Stimulated activated CD4-positive, alpha-beta T cell treated with anti-CD3 and anti-CD28 coated beads, TNF-alpha, amount 100 ng/mL, for 48 hours (primary cell): ENCODE measurements at places on chromosomes 7 and 10.

DNA sequence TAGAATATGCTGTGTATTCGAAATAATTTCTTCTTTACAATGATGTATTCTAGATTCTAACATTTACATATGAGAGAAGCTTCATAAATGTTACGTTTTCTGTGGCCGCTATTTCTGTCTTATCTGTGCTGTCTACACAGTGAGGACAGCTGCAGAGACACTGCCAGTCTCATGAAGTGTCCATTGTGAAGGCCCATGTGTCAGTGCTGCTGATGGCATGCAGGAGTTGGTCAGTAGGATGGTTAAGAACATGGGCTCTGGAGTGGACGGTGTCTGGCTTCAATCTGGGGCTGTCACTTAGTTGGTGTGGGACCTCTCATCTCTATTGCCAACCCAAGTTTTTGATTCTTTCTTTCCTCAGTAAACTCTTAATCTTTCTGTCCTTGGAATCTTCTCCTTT lies 137.3 kb downstream of the SDK1 start:
- DNase-seq: no peak

- DNase-seq: no peak
Measured at GRCh38 chr7:155861480-155861868, 49.2 kb upstream of the SHH start.

DNA sequence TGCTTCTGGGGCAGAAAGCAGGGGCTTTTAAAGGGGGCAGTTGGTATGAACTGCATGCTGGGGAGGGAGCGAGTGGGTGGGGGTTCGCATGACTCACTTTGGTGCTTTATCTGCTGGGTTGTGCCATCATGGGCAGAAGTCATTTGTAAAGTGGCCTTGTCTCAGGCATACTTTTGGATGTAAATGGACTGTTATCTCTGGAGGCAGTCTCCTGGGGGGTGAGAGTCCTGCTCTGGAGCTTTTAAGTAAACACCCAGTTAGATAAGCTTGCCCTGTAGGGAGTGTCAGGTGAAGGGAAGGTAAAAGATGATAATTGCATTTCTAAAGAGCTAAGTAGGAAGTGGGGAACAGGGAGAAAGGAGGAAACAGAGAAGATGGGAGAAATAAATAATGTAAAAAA lies 1.6 kb upstream of the GSTO1 start:
- DNase-seq: no peak

- DNase-seq: no peak
Measured at GRCh38 chr7:94498918-94499317, 10.7 kb upstream of the CASD1 start.

GRCh38 chr10:108673741-108674140 lies 1249.6 kb downstream of the XPNPEP1 start:
- DNase-seq: no peak

- DNase-seq: no peak
Measured at GRCh38 chr10:110514848-110515247, 17.1 kb downstream of the DUSP5 start.

DNA sequence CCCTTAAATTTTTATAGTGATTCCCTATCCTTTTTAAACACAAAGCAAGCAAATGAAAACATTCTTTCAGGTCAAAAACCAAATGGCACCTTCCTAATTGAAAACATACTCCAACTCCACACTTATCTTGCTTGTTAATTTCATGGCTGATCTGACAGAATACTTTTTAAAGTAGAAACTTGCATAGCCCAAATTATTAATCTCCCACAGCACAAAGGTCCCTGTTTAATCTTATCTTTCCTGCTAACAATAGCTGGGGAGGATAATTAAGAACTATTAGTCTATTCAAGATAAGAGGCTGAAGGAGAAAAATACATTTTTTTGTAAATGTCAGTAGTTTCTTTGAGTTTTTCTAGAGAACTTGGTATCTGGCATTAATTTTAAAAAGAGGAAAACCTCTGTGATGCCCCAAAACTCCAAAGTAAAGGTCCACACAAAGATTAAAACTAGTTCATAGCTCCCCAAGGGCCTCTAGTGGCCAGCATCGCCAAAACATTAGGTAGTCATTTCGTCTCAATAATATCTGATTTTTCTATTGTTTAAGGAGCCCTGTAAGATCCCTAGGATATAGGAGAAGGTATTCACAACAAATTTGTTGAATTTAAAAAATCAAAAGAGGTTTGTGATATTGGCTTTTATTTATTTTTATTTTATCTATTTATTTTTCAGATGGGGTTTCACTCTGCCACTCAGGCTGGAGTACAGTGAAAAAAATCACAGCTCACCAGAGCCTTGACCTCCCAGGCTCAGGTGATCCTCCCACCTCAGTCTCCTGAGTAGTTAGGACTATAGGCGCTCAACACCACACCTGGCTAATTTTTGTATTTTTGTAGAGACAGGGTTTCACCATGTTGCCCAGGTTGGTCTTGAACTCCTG lies 14.7 kb downstream of the CDNF start:
- DNase-seq: no peak

DNA sequence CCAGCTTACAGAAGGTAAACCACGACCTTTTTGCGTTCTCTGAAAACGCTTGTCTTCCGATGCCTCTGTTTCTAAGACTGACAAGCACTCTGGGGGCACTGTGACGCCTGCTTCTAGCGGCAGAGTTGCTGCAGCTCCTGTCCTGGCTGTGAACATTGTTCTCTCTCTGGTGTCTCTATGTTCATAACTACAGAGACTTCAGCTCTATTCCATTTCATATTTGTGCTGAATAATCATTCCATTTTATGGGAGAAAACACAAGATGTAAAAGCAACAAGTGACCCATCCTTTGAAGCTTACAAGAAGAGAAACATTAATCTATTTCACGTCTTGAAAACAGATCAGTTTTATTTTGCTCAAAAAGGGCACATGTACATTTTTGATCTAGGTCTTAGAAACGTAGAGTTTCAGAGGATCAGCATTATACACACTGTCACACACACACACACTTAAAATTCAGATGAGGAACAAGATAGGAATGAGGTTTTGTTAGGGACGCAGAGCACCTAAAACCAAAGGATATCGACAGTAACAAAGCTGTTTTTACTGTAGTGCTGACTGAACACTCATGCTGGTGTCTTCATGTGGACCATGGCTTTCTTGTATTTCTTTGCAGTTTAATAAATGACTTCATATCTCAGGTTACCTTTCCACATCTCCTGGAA lies 3.0 kb downstream of the IKZF1 start:
- DNase-seq: no peak

GRCh38 chr10:69677985-69678654 lies 48.1 kb downstream of the FAM241B start:
- no peak for DNase-seq

DNA sequence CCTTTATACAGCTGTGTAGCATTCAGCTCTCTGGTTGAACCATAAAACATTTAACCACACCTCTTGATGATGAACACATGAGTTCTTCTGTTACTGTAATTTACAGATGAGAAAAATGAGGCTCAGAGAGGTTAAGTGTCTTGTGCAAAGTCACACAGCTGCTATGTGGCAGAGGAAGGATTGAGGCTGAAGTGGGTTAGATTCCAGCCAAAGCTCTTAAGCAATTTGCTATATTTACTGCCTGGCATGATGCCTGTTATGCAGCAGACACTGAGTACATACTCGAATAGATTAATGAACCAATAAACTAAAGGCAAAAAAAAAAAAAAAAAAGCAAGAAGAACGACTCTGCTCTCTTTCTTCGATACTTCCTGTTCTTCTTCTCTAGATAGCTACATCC lies 35.7 kb downstream of the GFRA1 start:
- DNase-seq: no peak

DNA sequence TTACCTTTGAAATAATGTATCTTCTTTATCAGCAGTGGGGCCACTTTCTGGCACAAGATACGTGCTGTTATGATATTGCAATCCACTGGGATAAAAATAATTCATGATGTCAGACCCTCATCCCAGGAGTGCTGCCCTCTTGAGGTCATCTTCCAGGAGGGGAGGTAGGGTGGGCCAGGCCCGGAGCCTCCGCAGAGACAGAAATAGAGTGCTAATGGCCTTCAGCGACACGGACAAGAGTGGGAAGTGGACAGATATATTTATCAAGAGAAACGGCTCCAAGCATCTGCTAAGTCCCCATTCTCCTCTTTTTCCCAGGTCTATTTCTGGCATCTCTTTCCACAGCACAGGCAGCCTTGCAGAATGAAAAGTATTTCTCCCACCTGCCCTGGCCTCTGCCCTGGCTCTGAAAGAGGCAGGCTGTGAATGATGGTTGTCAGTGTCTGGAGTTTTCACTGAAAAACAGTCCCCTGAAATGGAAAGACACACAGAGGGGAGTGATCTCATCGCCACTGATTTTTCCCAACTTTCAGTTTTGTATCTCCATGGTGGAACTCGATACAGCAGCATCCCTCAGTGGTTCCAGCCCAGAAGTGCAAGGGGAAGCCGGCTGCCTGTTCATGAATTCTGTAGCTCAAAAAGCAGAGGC lies 251.7 kb upstream of the MYO3A start:
- DNase-seq: no peak

DNA sequence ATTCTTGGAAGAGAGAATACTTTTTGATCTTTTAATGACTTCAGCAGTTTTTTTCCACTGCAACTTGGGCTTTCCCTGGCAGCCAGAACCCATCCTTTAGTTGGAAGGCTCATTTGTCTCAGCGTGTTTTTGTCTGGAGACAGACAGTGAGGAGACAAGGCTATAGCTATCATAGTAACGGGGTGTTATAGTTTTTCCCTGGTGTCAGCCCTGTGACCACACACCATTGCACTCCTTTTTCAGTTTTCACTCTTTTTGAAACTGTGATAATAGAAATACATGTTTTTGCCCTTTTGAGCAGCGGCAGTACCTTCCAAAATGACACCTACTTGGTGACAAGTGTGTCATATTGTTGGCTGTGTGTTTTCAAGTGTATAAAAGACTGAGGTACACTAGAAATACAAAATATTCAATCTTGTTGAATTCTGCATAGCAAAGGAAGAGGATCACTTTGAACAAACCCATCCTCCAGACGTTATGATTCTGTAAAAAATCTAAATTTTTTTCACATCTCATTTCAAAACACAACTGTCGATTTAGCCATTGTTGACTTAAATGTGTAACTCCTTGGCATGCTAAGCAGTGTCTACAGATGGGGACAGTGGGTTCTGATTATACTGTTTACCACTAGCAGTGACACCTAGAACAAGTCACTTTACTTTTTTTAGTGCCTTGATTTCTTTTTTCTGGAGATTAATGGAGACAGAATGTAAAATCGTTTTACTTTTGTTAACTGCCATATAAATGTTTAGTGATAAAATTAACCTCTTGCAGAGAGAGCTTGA lies 130.1 kb downstream of the EXOC4 start:
- DNase-seq: no peak

DNA sequence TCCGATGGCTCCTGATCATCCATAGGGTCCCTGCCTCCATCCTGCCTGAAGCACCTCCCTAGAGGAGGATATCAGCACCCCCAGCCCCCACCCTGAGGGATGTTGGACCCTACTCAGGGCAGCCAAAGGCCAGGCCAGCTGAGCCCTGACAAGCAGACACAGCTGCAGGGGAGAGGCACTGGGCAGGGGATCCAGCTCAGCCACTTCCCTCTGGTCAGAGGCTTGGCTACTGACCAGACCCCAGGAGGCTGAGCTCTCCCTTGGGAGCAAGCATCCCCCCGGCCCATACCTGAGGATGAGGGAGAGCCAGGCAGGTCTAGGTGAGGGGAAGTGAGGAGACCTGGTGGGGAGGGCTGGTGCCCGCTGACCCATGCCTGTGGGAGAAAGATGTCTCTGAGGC lies 6.6 kb downstream of the LDB3 start:
- no peak for DNase-seq

- no peak for DNase-seq
Measured at GRCh38 chr10:101452176-101452575, 98.2 kb downstream of the BTRC start.

DNA sequence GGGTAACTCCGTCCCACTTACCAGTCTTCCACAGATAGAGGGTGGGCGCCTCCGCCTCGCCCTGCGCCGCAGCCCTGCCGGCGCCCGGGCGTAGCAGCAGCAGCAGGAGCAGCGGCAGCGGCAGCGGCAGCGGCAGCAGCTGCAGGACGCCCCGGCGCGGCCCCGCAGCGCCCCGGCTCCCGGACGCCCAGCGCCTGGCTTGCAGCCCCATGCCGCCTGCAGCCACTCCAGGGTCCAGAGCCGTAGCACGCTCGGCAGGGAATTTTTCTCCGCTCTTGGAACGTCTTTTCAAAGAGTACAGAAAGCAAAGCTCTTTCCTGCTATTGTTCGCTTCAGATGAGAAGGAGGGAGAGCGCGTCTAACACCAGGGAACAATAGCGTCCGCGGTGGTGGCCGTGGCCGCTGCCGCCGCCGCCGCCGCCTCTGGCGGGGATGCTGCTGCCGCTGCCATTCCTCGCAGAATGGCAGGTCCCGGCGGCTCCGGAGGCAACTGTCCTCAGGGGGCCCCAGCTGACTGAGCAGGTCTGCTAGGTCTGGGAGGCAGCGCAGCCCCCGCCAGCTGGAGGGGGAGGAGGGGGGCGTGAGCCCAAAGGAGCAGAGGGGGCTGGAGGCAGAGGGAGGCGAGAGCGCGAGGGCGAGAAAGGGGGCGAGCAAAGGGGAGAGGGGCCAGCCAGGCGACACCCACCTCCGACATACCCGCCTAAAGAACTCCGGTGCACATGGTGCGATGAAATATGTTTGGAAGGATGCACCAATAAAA lies at the start of gene THSD7A:
Gene THSD7A (minus strand): TSS at position 463 of the 760 bp plus-strand sequence. CDS start 252 bp downstream, at position 211.
- no peak for DNase-seq

DNA sequence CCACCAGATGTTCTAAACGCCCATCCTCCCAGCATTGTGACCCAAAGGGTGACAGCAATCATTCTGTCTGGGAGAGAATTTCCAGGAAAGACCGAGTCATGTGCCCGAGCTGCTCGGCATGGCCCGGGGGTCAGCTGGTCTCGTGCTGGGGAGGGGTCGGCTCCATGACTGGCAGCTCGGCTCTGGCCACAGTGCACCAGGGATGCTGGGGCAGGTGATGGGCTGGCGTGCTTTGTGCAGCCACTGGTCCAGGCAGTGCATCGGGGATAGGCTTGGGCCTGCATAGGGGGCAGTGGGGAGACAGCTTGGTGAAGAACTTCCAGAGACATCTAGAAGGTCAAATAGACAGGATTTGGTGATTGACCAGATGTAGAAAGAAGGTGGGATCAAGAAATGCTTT lies 39.2 kb upstream of the PSMG3 start:
- DNase-seq: no peak

GRCh38 chr7:28509251-28510025 lies 97.1 kb downstream of the CREB5 start:
- DNase-seq: no peak

GRCh38 chr7:24576171-24577025 lies 3.1 kb downstream of the PALS2 start:
- DNase-seq: no peak

GRCh38 chr7:42139751-42140150 lies 97.3 kb downstream of the GLI3 start:
- DNase-seq: no peak

DNA sequence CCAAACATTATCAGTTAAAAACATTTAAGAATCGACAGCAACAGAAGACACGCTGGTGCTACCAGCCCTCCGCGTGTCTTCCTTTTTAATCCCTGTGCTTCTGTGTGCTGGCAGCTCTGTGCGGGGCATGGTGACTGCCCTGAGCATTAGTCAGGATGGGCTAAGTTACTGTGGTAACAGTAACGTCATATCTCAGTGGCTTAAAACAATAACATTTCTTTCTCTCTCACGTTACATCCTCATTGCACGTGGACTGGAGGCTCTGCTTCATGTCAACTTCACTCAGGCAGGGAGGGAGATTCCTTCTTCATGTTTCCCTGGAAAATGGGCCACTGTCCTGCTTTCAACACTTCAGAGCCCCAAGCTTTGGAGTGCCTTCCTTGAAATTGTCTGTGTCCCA lies 378.5 kb downstream of the CCSER2 start:
- no peak for DNase-seq
